ENCODE measurements at places on chromosomes 6 and 20.

DNA sequence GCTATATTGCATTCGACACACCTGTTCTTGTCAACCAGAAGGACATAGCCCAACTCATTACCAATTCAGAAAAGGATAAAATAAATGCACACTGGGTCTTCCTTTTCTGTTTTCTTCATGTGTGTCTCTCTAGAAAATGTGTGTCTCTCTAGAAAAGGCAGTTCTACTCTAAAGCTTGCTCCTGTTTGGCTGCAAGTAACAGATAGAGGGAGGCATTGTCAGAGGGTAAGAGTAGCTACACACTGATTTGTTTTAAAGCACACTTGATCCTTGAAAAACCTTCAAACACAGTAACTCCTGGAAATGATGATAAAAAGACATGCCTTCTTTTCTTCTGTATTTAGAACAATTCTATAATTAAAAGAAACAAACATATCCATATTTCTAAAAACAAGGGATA, 21.3 kb downstream of the GRM1 start:
- no peak for DNase-seq

- DNase-seq, result no peak
These were observed 28.0 kb downstream of the TMC2 start for GRCh38 chr20:2564406-2564805.

GRCh38 chr20:49310705-49311104, 32.8 kb upstream of the ZNFX1 start:
- DNase-seq, result no peak

- DNase-seq, result no peak
These were observed 17.0 kb upstream of the SAMD3 start for GRCh38 chr6:130239755-130240154.

GRCh38 chr6:21965016-21965415, 331.8 kb downstream of the PRL start:
- no peak for DNase-seq

DNA sequence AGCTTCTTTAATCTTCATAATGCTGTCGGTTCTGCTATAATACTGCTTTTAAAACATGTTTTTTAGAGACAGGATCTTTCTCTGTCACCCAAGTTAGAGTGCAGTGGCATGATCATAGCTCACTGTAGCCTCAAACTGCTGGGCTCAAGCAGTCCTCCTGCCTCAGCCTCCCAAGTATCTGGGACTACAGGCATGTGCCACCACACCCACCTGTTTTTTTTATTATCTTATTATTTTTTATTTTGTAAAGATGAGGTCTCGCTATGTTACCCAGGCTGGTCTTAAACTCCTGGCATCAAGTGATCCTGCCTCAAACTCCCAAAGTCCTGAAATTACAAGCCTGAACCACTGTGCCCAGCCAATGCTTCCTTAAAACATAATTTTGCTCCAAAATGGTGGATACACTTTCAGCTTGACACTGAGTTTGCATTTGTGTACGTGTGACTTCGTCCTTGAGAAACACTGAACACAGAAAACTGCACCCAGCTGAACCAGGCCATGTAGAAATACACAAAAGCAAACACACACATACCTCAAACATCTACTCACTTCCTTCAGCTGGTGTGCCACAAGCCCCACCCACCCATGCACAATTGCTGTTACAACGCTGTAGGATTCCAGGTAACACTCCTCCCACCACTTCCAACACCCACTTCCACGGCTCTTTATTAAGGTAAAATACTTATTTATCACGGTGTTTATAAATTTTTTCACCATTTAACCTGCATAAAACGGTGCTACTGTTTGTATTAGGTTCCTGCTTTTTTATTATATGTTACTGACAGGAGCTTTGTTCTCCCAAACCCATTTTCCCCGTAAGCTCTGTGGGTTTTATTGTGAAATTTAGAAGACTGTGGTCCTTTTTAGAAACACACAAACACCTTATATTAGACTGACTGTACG, 109.1 kb downstream of the TSHZ2 start:
- no peak for DNase-seq

- DNase-seq, result no peak
These were observed 22.8 kb downstream of the FYN start for GRCh38 chr6:111850295-111850937.

- DNase-seq, result no peak
These were observed 692.1 kb downstream of the HTR1B start for GRCh38 chr6:76771059-76771634.

DNA sequence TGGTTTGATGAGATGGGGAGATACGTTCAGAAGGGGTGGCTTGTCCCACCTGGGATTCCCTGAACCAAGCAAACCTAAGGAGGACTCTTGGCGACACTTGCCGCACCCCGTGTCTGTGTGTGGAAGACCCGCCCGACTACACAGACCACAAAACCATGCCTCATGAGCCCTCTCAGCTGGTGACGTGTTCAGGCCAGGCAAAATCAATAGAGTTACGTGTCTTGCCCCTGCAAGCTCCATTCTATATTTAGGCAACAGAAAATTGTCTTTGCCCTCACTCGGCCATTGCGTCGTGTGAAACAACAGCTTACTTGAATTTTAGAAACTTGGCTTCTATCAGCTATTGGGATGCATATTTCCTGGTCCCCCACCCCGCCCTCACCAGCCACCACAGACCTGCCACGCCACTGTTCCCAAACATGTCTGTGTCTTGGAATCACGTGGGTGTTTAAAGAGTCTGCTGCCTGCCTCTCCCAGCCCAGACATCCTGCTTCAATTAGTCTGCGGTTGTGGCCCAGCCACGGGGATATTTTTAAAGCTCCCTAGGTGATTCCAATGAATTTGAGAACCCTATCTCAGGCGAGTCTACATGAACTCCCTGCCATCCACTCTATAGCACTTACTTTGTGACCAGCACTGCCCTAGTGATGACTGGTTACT, 279.2 kb upstream of the EXOC2 start:
- DNase-seq, result no peak

DNA sequence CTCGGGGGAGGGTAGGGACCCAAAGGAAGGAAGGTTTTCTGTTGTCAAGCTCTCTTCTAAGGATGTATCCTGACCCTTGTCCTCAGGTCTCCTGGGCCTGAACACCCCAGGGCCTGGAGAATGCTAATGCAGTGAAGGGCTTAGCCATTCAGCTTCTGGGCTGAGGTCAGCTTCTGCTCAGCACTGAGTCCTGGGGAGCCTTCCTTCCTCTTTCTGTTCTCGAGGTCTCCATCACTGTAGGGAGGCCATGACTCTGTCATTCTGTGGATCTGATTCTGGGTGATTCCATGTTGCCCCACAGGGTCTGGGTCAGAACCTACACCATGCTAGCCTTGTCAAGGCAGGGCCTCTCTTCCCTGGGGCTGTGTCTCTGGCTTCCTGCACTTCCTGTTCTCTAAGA, 712.7 kb downstream of the DHX35 start:
- no peak for DNase-seq

DNA sequence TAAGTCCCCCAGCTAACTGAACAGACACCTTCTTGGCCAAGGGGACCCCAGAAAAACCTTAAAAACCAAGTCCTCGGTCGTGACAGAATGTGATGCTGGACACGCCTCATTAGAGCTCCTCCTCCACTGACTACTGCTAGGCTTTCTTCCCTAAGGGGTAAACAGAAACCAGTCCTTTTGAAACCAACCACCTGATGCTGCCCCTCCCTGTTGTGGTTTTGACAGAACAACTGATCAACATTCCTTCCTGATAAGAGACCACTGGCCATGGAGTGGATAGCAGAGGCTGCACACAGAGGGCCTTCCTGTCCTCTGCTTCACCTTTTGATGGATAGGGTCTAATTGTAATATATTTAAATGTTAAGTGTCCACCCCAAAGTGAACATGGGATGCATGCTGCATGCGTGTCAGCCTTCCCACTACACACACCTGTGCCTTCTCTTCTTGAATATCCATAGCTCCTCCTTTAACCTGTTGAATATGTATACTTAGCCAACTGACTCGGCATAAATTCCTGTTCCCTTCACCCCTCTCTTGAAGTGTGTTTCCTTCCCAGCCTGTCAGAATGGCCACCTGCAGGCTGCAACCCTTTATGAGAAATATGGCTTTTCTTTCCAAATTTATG, 27.9 kb upstream of the SLC2A12 start:
- no peak for DNase-seq

GRCh38 chr20:12171923-12172524, 254.3 kb downstream of the BTBD3 start:
- no peak for DNase-seq

DNA sequence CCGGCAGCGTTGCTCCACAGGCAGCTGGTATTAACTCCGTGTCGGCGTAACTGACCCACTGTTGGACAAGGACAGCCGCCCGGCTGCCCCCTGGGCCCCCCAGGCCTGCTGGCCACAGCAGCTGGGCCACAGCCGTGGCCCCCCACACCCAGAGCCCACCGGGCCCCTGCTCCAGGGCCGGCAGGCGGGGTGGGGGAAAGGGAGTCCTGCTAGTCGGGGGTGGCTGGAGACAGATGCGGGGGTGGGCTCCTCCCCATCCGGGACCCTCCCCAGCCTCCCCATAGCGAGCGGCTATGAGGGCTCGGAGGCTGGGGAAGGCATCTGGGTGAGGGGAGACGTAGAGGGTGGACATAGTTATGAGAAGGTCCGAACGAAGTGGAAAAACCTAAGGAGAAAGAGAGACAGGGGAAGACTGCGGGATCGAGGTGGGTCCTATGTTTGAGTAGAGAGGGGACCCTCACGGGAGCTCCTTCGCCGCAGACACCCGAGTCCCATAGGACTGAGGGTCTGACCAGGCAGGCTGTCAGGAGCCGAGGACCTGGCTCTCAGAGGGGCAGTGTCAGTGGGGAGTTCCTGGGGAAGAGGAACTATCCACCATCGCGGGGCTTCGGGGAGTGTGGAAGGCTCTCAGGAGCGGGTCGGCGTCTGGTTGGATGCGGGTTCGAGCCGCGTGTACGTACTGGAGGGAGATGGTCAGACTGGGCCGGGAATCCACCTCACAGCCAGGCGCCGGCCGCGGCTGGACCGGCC, 511 bp downstream of the VARS1 start:
- no peak for DNase-seq

Measured in activated T-helper 1 cell treated with anti-CD3 and anti-CD28 coated beads, Interleukin-2, amount 50 U/mL, for 16 hours (primary cell).